Hematopoietic multipotent progenitor cell (in vitro differentiated cells): ENCODE measurements at places on chromosomes 7 and 10. TPM values are rescaled to one million over a fixed set of nuclear protein-coding genes. Genes with fewer than 3 reads are reported as not detected.

- no peak for DNase-seq
Observed at GRCh38 chr7:157831143-157831905, 494.5 kb downstream of the DNAJB6 start.

DNA sequence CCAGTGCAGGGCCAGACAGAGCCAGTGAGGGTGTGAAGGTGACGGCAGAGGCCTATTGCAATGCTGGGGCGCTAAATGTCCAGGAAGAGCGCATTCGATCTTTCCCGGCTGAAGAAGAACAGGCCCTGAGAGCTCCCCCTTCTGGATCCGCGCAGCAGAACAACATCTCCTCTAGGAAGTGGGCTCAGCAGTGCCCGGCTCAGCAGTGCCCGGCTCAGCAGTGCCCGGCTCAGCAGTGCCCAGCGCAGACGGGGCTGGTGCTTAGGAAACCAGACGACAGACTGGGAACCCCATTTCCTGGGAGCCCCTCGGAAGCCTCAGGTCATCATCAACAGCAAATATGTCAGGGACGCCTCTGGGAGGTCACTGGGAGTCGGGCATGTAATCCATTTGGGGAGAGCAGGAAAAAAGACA, 4.7 kb upstream of the NOS3 start:
- no peak for DNase-seq

DNA sequence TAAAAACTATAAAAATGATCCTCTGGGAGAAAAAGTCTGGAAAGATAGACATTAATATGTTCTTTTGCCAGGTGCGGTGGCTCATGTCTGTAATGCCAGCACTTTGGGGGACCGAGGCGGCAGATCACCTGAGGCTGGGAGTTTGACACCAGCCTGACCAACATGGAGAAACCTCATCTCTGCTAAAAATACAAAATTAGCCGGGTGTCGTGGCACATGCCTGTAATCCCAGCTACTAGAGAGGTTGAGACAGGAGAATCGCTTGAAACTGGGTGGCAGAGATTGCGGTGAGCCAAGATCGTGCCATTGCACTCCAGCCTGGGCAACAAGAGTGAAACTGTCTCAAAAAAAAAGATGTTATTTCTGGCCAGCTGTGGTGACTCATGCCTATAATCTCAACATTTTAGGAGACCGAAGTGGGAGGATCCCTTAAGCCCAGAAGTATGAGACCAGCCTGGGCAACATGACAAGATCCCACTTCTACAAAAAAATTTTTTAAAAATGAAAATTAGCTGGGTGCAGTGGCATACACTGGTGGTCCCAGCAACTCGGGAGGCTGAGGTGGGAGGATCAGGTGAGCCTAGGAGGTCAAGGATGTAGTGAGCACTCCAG, 101.9 kb upstream of the LRRN3 start:
- no peak for DNase-seq

- no peak for DNase-seq
Observed at GRCh38 chr10:12435348-12435747, 86.0 kb downstream of the CAMK1D start.

DNA sequence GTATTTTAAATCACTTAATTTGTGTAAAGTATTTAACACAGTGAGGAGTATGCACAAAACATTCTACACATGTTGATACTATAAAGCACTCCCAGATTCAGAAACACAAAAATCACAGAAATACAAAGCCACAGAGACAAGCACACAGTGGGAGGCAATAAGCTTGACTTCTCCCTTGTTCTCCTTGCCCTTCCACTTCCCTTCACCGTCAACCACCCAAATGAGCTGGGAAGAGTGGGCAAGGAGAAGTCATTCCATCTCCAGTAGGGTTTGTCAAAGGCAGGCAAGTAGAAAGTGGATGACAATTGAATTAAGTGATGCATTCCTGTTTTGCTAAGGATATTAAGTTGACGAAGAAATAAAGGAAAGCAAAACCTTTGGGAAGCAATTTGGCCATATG, 4.2 kb upstream of the TMEM139 start:
- DNase-seq = no peak

GRCh38 chr7:98908585-98908984, 30.3 kb downstream of the TRRAP start:
- DNase-seq = no peak

GRCh38 chr10:70672165-70673042, at the start of gene ADAMTS14:
Gene ADAMTS14, plus strand, starts transcription at chr10:70672506. Its CDS starts 297 bp downstream, at chr10:70672803.
- DNase-seq = peak; percentile 76

- DNase-seq = no peak
Observed at GRCh38 chr10:99382176-99382575, 48.2 kb downstream of the GOT1 start.

- no peak for DNase-seq
Observed at GRCh38 chr7:133675510-133676218, 422.8 kb downstream of the EXOC4 start.

- DNase-seq = peak; percentile 27
Observed at GRCh38 chr10:72887043-72887442, 6.5 kb upstream of the OIT3 start.

DNA sequence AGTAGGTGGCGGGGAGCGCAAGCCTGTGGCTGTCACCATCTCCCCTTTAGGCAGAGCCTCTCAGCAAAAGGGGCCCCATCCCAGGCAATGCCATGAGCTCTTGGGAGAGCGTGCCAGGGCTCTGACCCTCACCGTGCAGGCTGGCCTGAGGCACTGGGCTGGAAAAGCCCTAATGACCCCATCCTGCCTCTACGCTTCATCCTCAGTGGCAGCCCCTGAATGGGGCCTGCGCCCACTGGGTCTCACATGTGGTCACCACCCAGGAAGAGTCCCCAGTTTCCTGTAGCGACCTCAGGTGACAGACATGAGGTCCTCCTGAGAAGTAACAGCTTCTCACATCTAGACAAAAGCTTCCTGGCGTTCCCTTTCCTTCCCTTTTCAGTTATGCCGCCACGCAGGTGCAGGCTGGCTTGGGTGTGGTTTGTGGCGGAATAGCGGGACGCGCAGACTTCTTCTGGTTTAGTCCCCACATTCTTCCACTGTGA, 59.2 kb downstream of the CLEC2L start:
- no peak for DNase-seq

DNA sequence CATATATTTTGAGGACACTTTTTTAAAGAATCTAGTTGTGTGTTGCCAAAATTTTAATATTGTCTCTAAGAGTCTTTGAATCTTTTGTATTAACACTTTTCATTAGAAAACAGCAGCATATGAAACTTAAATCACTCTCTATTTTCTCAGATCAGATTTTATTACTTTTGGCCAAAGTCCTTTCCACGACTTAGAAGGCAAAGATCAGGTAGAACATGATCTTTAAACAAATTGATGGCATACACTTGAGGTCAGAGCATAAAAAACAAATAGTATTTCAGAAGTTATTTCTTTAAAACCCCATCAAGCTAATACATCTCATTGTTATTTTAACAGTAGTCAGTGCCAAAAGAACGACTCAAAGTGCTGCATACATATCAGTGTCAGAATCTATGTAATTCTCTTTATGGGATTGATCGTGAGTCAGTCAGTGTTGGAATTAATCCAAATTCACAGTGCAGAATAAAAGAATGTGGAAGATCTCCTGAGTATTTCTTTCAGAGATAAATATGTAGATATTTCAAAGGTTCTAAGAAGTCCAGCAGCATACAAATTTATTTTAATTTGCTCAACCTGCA, 9.6 kb upstream of the AGMO start:
- DNase-seq = no peak

DNA sequence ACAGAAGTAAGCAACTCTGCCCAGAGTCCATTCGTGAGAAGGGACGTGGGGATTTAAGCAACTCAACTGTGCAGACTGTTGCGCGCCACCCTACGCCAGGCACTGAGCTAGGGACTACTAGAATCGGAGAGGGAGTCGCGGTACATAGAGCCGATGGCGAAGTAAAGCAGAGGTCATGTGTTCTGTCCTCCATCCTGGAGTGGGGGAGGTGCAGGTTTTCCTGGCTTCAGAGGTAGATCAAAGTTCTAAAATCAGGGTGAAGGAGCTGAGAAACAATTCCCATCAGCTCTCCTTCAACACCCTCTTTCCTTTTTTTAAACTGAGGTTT, 23.2 kb downstream of the SLC35G1 start:
- no peak for DNase-seq

DNA sequence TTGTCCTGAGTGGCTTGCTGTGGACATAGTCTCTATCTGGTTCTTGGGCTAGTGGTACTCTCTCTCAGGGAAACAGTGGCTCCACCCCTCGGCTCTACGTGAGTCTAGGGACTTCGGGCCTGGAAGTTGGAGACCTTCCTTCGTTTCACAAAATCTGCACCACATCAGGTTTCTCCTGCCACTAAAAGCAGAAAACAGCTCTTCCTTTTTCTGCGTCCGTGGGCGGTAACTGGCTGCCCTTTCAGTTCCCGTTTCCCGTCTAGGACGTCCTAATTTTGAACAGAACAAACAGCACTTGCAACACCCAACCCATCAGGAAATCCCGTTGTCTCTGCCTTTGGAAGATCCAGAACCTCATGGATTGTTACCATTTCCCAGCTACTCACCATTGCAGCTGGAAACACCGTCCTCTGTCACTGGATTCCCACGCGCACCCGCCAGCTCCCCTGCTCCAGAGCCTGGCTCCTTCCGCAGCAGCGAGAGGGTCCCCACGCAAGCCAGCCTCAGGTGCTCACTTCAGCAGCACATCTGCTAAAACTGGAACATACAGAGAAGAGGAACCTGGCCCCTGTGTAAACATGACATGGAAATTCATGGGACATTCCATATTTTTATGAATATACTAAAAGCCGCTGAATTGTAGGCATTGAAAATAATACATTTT, 311.4 kb upstream of the AKR1E2 start:
- DNase-seq = no peak

GRCh38 chr10:100894033-100894432, 18.7 kb upstream of the SLF2 start:
- no peak for DNase-seq

DNA sequence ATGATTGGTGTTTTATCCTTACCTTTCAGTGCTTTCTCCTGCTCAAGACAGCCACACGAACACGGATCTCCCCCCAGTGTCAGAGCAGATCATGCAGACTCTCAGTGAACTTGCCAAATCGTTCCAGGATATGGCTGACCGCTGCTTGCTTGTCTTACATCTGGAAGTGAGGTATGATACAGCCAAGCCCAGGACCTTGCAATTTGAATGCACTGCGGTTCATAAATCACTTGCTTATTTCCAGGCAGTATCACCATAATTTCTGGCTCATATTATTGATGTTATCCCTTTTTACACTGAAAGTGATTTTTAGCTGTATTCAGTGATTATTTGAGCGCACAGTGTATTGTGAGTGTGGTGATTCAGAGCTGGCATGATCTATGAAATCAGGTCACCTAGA, 129.7 kb upstream of the LRGUK start:
- no peak for DNase-seq

DNA sequence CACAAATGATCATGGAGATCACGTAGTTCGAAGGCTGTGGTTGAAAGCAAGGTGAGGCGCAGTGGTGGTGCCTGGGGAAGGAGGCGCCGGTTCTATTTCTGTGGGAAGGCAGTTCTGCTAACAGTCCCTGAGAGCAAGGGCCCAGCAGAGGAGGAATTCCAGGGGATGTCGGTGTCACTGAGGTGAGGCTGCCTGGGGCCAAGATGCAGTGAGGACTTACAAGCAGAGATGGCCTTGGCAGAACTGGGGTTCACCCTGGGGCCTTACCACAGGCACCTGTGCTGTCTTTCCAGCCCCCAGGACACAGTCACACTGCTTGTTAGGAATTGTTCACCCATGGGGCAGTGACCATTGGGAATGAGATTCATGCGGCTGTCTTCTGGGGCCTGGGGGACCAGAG, 26.7 kb downstream of the GBX1 start:
- DNase-seq = no peak

GRCh38 chr7:96388620-96389383, 66.9 kb upstream of the SLC25A13 start:
- DNase-seq = no peak

- DNase-seq = no peak
Observed at GRCh38 chr10:127736915-127737562, at the start of gene FOXI2. Gene FOXI2, plus strand, starts transcription at chr10:127737185. Its CDS starts 89 bp downstream, at chr10:127737274.

- DNase-seq = no peak
Observed at GRCh38 chr10:93995598-93996271, 2.0 kb downstream of the PLCE1 start.

- peak; percentile 28 for DNase-seq
Observed at GRCh38 chr7:100875356-100875751, 451 bp downstream of the SRRT start.

GRCh38 chr7:95874541-95875265, 102.3 kb downstream of the DYNC1I1 start:
- DNase-seq = no peak

The AGR2 gene
- total RNA-seq = 0.27 TPM

The ASIC3 gene
- 0.54 TPM for total RNA-seq

The SHOC2 gene
- 29.6 TPM for total RNA-seq

The ENTPD1 gene
- 0.27 TPM for total RNA-seq

The GHRHR gene
- not detected for total RNA-seq

The MLXIPL gene
- total RNA-seq = not detected

The OR2A1 gene
- total RNA-seq = 0.27 TPM
